ENCODE measurements at places on chromosomes 1 and 21.
A peak's percentile ranks its signal among the peaks of the same experiment; 100 is the strongest.

DNA sequence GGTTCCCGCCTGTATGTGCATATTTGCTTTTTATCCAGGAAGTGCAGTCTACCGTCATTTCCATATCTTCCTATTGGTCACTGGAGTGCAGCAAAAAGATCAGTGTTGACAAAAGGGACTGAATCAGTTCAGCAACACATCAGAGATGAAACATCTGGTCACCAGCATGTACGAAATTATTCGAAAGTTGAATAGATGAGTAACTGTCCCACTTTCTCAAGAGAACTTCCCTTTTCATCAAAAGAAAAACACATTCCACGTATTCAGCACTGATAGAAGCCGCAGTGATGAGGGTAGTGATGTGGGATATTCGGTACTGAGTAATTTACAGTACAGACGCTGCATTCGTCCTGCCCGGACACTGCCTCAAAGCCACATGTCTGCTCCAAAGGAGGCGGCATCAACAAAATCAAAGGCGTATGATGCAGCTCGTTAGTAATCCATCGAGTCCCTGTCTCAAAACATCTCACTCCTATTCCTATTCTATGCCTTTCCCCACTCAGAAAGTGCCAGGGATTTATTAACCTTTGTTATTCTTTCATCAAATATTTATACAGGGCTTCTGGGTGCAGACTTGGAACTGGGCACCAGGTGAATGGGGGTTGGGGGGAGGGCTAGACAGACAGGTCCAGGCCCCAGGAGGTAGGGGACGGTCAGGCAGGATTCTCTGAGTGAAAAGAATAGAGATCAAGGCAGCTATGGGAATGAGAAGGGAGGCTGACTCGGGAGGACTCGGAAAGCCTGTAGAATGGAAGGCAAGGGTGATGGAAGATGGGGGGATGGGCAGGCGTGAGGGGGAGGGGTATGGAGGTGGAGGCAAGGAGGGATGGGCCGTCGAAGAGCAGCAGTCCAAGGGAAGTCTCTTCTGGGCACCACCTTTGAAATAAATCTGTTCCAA is 79.5 kb upstream of the SLC45A1 start:
- no peak for DNase-seq
- no peak overlapping the region for H3K4me3 ChIP-seq
- H3K4me1 ChIP-seq: no peaks in the 10 kb centered on the region
- peaks cover 22% of the 10 kb centered on the region for H3K27me3 ChIP-seq
- no peaks in the 10 kb centered on the region for H3K36me3 ChIP-seq

- no peaks in the 10 kb centered on the region for H3K36me3 ChIP-seq
- H3K4me3 ChIP-seq: no peak overlapping the region
- H3K27ac ChIP-seq: no peak overlapping the region
- no peak for DNase-seq
- H3K4me1 ChIP-seq: no peaks in the 10 kb centered on the region
These were observed 426.7 kb upstream of the RUNX1 start for GRCh38 chr21:35475762-35476161.

- H3K4me1 ChIP-seq: no peaks in the 10 kb centered on the region
- DNase-seq: no peak
- H3K4me3 ChIP-seq: no peak overlapping the region
- no peaks in the 10 kb centered on the region for H3K27me3 ChIP-seq
- H3K36me3 ChIP-seq: no peaks in the 10 kb centered on the region
- H3K27ac ChIP-seq: no peak overlapping the region
These were observed 54.2 kb downstream of the ITSN1 start for GRCh38 chr21:33696465-33696864.

DNA sequence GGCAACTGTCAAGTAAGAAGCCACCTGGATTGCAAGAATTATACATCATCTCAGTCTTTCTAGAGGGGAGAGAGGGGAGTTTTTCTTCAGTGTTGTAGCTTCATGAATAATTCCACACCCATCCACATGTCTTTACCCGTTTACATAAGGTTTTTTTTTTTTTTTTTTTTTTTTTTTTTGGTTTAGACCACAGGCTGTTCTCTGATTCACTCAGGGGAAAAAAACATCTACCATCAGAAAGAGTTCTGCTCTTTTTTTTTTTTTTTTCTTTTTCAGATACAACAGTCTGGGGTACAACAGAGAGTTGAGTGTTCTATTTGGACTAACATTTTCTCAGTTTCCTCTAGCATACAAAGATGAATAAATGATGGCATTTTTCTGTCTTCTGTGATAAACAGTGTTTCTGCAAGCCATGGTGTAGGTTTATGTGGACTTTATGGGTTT is 4.9 kb upstream of the KIF14 start:
- no peak overlapping the region for H3K4me3 ChIP-seq
- no peak for DNase-seq
- H3K27ac ChIP-seq: no peak overlapping the region
- H3K36me3 ChIP-seq: peaks cover 2% of the 10 kb centered on the region

DNA sequence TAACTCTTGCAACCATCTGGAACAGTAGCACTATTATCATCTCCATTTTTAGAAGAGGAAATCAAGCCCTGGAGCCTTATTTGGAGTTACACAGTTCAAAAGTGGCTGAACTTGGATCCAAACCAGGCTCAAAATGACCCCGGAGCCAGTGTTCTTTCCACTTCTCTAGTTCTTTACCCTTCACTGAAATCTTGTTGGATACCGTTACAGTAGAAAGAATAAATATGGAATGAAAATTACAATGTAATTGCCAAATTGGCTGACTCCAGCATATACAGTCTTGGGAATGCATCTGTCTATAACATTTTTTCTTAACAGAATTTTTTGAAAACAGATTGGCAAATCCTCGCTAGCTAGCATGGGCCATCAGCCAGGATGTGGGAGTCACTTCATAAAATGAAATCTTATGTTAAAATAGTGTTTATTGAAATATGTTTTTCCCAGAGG is 261.4 kb downstream of the CTH start:
- H3K36me3 ChIP-seq: no peaks in the 10 kb centered on the region
- peaks cover 7% of the 10 kb centered on the region for H3K27me3 ChIP-seq
- DNase-seq: no peak
- no peak overlapping the region for H3K4me3 ChIP-seq
- H3K4me1 ChIP-seq: no peaks in the 10 kb centered on the region
- H3K27ac ChIP-seq: no peak overlapping the region

DNA sequence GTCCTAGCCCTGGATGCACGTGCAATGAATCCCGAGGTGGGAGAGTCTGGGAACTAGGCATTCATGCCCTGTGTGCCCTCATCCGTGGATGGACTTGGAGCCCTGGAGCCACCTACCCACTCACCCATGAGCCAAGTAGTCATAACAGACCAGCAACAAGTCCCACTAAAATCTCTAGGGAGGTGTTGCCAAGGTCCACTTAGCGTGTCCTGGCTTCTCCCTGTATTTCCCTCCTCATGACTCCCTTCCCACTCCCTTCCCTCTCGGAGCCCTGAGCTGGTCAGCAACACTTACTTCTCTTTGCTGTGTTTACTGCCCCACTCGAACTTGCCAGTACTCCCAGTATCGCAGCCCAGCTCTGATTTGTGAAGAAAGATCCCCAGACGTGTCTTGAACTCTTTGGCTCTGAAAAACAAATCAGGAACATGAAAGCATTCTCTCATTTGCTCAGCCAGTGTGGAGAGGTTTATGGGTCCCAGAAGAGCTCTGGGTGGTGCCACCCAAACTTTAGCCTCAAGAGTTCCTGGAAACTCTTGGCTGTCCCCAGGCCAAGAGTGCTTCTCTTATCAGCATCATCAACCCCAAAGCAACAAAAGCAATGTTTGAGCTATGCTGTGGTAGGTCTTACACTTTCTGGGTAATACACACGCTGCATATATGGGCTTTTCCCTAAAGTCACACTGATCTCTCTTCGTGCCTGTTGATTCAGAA is 1.1 kb downstream of the RGS16 start:
- H3K27ac ChIP-seq: peak overlapping the region; percentile 52
- H3K36me3 ChIP-seq: peaks cover 3% of the 10 kb centered on the region
- peaks cover 16% of the 10 kb centered on the region for H3K27me3 ChIP-seq
- DNase-seq: no peak
- peak overlapping the region; percentile 71 for H3K4me3 ChIP-seq
- no peaks in the 10 kb centered on the region for H3K4me1 ChIP-seq

- H3K27ac ChIP-seq: peak overlapping the region; percentile 52
- H3K4me1 ChIP-seq: peaks cover 83% of the 10 kb centered on the region
- H3K36me3 ChIP-seq: peaks cover 9% of the 10 kb centered on the region
- no peak for DNase-seq
These were observed 115.3 kb downstream of the RUNX1 start for GRCh38 chr21:34933609-34934335.

DNA sequence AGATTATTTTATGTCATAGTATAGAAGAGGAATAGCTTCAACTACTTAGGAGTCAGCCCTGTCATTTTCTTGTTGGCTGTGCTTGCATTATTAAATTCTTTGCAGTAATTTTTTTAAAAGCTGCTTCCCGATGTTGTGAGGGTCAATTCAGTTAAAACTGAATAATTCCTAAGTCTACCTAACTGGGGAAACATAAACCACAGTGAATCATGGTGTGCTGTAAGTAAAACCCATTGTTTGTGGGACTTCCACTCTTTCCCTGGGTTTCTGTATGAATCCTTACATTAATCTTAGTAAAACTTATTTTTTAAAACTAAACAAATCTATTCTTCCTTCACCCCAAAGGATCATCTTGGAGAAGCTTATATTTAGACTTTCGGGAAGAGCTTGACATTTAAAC is 4.4 kb downstream of the SUCO start:
- H3K4me1 ChIP-seq: peaks cover 62% of the 10 kb centered on the region
- H3K4me3 ChIP-seq: peak overlapping the region; percentile 10
- DNase-seq: no peak
- H3K27me3 ChIP-seq: no peaks in the 10 kb centered on the region
- H3K36me3 ChIP-seq: peaks cover 12% of the 10 kb centered on the region

GRCh38 chr1:161096015-161096414 is 2.1 kb upstream of the KLHDC9 start:
- H3K27ac ChIP-seq: no peak overlapping the region
- H3K4me1 ChIP-seq: peaks cover 21% of the 10 kb centered on the region
- DNase-seq: no peak
- H3K36me3 ChIP-seq: peaks cover 30% of the 10 kb centered on the region
- peaks cover 7% of the 10 kb centered on the region for H3K27me3 ChIP-seq

DNA sequence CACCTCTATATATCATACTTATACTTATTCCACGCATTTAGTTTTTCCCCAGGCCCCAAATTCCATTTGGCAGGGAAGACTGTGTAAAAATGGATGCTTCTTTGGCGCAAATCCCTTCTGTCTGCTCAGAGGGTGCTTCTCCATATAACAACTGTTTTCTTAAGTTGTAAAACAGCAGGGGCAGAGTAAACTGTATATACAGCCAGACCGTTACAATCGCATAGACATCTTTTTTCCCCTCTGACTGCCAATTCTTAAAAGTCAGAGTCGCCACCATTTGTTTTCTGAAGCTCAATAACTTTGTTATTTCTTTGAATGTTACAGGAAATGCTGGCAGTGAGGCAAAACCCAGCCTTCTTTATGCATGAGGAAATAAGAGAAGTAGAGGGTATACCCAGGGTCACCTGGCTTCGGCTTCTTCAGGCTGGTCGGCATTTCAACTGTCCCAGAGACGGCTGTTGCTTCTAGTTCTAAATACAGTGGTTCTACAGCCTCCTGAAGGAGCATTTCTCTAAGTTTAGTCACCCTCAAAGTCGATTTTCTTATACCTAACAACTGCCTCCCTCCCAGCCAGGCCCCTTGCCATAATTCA is 188.4 kb downstream of the CLIC6 start:
- peaks cover 56% of the 10 kb centered on the region for H3K36me3 ChIP-seq
- H3K4me1 ChIP-seq: peaks cover 35% of the 10 kb centered on the region
- H3K27me3 ChIP-seq: no peaks in the 10 kb centered on the region
- H3K27ac ChIP-seq: no peak overlapping the region
- H3K4me3 ChIP-seq: no peak overlapping the region

DNA sequence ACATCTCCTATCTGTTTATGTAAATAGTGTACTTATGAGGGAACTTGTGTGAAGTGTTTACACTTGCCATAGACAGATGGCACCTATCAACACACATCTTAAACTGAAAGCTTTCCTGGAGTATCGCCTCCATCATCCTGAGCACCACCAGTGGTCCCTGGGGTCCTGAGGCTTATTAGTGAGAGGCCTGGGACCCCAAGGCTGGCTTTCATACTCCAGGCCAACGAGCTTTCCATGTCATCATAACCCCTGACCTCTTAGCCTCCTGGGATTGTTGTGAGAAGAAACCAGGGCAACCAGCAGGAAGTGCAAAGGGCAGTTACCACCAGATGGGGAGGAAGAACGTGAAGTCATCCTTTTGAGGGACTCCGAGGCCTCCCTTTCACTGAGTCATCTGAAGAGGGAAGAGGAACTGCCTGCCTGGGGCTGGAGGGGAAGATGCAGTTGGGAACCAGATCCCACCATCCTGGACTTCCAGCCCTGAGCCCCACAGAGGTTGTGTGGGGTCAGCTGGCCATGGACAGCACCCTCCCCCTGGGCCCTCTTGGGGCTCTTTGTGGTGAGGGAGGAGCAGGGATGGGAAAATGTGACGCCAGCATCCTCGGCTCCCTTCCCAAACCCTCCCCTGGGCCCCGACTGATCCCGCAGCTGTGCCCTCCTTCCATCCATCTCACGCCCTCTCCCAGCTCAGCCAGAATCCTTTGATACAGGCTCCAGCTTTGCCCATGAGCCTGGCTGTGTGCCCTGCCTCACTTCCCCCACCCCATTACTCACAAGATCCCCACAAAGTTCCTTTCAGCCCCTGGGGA is 5.8 kb downstream of the INKA2 start:
- DNase-seq: no peak
- no peak overlapping the region for H3K4me3 ChIP-seq
- H3K4me1 ChIP-seq: peaks cover 10% of the 10 kb centered on the region
- H3K27ac ChIP-seq: no peak overlapping the region
- H3K36me3 ChIP-seq: no peaks in the 10 kb centered on the region

GRCh38 chr1:99326215-99326949 is 62.1 kb downstream of the PLPPR4 start:
- H3K4me1 ChIP-seq: no peaks in the 10 kb centered on the region
- no peaks in the 10 kb centered on the region for H3K36me3 ChIP-seq
- no peak overlapping the region for H3K4me3 ChIP-seq
- H3K27me3 ChIP-seq: no peaks in the 10 kb centered on the region
- no peak overlapping the region for H3K27ac ChIP-seq

DNA sequence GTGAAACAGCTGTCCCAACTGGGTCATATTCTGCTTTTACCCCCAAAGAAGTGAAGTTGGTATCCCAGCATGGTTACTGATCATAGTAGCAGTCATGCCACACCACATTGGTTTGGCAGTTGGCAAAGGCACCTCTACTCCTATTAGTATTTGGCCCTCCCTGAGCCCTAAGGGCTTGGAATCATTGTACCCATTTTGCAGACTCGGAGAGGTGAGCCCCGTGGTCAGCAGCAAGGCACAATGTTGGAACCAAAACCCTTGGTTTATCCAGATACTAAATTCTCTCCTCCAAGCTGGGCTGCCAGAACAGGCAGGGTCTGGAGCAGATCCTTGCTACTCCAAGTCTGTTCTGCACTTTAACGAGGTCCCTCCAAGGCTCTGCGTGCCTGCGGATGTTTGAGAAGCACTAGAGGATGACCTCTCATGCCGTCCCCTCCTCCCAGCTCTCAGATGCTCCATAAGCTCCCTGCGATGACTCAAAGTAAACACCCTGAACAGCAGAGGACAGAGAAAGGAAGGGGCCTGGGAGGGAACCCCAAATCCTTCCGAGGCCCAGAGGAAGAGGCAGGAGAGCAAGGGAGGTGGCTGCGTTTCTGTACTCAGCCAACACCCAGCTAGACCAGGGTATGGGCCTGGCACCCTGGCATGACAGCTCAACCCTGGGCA is 89.3 kb downstream of the PAX7 start:
- no peak for DNase-seq
- H3K4me3 ChIP-seq: no peak overlapping the region
- peaks cover 1% of the 10 kb centered on the region for H3K36me3 ChIP-seq

Data from central memory CD8-positive, alpha-beta T cell (primary cell).